ENCODE measurements at places on chromosomes 3 and 15.

GRCh38 chr15:64216196-64216595, 53.4 kb upstream of the PPIB start:
- DNase-seq: no peak

GRCh38 chr3:72054976-72055375, 270.0 kb upstream of the PROK2 start:
- no peak for DNase-seq

- no peak for DNase-seq
Measured at GRCh38 chr3:117133066-117133465, 423.5 kb downstream of the TUSC7 start.

GRCh38 chr3:98326945-98327344, 26.7 kb upstream of the OR5K4 start:
- DNase-seq: no peak

- no peak for DNase-seq
Measured at GRCh38 chr15:77533578-77534430, 98.9 kb downstream of the LINGO1 start.
